ENCODE measurements at places on chromosomes 5 and 9.
A peak's percentile ranks its signal among the peaks of the same experiment; 100 is the strongest.

DNA sequence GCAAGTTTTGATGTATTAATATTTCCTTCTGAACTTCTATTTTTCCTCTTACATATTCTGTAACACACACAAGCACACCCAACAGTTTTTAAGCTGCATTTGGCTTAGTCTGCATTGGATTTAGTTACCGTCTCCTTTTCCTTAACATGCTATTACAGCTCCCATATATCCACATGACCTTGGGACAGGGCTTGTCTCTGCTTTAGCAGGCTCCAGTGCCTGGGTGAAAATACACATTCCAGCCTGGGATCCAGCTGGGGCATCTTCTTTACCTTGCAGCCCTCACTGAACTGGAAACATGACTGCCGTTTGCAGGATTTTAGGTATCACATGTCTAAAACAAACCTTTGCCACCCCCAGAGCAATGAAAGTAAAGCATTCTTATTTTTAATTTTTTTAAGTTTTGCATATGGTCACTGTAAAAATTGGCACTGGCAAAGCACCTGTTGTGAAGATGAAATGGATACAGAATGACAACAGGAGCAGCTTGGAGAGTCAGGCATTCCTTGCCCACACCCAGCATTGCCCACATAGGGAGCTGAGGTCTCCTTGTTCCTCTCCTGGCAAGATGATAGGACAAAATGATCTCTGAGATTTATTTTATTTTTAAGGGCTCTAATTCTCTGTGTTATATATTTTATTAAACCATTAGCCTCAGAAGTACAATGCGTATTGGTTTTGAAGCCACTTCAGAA, 4.0 kb downstream of the GADD45G start:
- no peak for DNase-seq

GRCh38 chr5:179319741-179320281, 25.4 kb downstream of the ADAMTS2 start:
- no peak for DNase-seq

DNA sequence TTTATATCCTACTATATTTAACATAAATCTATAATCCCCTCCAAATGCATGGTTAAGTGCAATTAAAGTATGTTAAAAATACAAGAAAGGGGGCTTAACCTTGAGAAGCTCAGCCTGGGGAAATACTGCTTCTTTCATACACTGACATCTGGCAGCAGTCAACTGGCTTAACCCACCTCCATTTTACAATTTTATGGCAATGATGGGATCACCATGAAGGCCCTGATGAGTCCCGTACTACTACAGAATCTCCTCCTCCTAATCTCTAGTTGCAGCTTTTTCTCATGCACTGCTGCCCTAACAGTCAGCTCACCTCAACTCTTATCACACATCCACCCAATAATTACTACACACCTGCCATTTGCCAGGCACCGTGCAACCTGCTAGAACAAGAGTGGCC, 40.9 kb downstream of the ZNF608 start:
- no peak for DNase-seq

GRCh38 chr9:18819418-18819817, 213.6 kb downstream of the SAXO1 start:
- DNase-seq: no peak

DNA sequence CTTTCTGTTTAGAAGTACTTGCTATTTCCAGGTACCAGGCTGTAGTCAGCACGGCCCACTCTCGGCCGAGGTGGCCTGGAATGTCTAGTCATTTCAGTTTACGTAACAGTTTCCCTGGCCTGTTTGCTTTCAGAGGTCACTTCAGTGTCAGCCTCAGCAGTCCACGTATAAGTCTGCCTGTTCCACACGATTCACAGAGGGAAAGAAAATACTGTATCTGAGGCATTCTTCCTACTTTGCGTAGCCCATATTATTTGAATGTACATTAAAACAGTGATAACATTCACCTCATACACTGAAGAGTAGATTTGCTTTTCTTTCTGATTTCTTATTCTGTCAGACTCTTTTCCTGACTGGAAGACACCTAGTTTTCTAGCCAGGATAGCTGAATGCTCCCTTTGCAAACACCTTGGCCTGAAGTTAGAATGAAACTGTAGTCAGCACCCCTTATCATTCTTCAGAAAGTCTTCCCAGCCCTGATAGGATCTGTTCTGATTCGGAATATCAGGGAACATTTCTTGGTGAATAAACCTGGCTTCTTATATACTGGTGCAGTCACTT, 140.9 kb downstream of the AOPEP start:
- no peak for DNase-seq

DNA sequence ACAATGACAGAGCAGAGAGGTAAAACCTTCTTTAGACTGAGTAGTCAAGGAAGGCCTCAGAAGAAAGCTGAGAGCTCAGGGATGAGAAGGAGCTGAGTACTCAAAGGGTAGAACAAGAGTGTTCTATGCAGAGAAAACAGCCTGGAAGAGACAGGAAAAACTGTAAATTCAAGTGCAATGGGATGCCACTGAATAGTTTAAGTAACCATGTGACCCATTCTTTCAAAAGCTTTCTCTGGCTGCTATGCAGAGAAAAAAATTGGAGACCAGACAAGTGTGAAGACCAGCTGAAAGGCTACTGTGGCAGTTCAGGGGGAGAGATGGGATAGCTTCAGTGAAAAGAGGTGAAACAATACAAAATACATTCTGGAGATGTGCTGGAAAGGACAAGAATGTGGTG, 61.3 kb upstream of the RNF38 start:
- no peak for DNase-seq

GRCh38 chr9:111598733-111599091, 735 bp downstream of the PTGR1 start:
- DNase-seq: no peak

DNA sequence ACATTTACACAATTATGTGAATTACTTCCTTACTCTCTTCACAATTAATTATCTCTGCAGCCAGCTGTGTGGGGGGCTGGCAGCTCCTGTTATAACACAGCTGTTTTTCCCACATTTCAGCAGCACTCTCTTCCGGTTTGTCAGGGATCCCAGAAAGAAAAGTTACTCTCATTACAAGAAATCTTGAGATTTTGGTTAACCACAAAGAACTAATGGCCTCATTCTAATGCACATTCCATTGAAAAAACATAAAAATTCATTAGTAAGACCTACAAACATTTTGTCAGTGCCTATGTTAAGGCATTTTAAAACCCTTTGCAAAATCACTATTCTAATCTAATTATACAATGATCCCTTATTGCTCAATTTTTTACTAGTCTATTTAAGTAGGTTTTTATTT, 64.1 kb downstream of the PDE4D start:
- DNase-seq: no peak

DNA sequence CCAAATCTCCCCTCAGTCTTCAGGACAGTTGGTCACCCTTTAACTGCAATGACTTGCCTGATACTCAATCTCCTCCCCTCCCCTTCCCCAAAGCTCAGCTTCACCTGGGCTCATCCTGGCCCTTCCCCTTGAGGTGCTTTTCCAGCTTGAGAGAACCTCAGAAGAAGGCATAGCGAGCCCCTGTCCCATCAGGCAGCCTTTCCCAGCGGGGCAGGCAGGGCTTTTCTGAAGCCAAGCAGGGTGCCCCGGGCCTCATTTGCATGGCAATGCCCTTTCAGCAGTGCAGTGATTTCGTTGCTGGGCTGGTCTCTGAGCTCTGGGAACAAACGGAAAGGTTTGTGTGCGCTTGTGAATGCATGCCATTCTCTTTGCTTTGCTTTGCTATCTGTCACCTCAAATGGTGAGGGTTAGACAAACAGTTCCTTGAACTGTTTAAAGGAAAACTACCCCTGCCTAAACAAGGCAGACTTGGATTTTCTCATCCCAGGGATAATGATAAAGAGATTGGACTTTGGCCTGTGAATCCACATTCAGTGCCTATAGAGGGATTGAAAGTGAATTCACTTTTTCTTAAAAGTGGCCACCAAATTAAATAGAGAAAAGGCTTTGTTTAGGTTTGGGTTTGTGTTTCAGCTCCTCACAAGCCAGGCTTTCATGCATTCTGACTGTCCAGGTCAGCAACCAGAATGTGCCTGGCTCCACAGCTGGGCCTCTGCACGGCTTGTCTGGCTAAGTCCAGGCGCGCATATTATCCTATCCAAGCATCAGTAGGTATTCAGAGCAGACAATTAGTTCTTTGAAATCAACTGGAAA, 165.3 kb downstream of the ZNF608 start:
- DNase-seq: no peak

DNA sequence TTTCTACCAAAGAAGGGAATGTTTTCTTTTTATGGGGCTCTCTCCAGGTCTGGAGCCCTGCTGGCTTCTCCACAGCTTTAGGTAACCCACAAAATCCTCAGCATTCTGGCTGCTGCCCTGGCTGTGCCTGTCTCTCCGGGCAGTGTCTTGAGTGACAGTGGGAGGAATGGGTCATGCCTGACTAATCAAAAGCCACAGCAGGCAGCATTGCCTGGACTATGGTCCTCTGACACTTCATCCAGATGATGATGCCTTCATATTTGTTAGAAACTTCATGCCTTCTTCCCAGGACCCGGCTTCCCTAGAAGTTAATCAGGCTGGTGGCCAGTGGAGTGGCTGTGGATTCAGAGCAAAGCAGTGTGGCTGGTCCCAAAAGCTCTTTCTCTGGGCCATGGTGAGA, 32.2 kb upstream of the TGFBI start:
- no peak for DNase-seq

GRCh38 chr5:136527311-136527710, 162.0 kb upstream of the TRPC7 start:
- DNase-seq: no peak

DNA sequence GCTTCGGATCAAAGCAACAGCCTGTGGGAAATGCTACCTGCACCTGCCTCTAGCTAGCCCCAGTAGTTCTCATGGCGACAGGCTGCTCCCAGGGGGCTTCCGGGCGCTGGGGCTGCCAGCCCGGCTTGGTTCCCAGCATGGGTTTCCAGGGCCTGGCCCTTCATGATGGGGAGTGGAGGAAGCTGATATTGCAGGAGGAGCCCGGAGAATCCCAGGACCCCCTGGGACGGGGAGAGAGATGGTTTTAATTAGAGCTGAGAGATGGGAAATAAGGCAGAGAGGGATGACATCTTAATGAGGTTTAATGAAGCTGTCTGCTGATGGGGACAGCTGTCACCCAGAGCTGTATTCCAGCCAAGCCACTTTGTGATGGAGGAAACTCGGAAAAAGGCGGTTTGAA, 78.6 kb downstream of the CFAP77 start:
- no peak for DNase-seq

DNA sequence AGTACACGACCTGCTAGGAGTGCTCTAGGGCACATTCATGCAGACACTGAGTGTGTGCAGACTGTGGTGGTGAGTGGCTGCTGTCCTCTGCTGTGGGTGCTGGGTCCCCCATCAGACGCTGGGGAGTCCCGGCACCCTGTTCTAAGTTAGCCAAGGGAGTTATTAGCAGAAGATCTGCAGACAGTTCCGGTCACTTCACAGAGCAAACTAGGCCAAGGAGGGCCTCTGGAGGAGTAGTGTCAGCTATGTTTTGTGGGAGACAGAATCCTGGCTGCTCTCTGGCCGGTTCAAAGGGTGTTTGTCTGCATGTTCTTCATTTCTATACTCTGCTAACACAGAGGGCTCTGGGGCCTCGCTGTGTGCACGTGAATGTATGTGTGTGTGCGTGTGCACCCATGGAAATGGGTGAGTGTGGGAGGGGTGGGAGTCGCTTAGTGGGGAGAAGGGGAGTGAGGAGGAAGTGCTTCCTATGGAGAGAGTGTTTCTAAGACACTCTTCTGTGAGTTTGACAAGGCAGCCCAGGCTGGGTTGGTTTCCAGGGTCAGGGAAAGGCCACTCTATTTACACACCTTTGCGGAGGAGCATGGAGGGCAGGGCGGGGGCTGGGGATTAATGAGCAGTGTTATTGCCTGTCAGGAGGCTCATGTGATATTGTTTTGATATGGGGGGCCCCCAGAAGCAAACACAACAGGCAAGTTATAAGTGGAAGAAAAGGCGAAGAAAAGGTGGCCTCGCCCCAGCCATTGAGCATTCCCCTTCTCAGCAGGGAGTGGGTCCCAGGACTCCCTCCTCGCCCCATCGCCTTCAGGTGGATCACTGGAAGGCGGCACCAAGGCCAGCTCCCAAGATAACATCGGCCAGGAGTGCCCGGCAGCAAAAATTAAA, 68.9 kb downstream of the MACROH2A1 start:
- DNase-seq: no peak

- DNase-seq: no peak
Observed at GRCh38 chr5:113809626-113810025, 296.1 kb downstream of the YTHDC2 start.

DNA sequence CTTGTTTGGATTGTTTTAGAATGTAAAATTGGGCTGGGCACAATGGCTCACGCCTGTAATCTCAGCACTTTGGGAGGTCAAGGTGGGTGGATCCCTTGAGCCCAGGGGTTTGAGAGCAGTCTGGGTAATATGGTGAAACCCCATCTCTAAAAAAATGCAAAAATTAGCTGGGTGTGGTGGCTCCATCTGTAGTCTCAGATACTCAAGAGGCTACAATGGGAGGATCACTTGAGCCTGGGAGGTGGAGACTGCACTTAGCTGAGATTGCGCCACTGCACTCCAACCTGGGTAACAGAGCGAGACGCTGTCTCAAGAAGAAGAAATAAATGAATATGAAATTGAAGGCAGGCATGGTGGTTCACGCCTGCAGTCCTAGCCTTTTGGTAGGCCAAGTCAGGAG, 21.3 kb downstream of the MAML1 start:
- DNase-seq: no peak

GRCh38 chr5:141512390-141512910, 23.6 kb downstream of the PCDHGC5 start:
- peak; percentile 83 for DNase-seq

DNA sequence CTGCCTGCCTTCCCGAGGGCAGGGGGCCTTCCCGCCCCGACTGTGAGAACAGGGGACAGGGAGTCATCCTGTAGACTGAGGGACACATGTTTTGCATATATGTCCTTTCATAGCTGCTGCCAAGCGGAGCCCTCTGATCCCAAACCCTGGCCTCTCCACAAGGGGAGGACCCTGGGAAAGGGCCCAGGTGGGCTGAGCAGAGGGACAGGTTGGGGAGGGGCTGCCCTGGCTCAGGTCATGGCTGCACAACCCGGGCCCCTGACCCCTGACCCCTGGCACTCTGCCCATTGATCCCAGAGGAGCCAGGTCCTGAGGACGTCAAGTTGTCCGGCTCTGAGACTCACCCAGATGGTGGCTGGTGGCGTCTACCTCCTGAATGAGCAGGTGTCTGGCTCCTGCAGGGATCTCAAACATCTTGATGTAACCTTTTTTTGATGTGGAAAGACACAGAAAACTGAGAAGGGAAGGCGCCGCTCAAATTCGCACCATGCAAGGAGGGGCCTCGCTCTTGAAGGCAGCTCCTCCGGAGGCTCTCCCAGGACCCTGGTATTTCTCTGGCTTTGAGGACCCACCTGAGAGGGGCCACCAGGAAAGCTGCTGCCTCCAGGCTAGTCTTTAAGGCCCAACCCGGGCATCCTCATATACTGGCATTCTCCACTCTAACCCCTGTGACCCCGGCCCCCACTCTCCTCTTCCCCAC, 71.9 kb downstream of the ZNF354C start:
- no peak for DNase-seq

GRCh38 chr9:112867275-112867991, 23.2 kb downstream of the SLC46A2 start:
- DNase-seq: peak; percentile 51
